ENCODE measurements at places on chromosomes 5 and 9. TPM values are rescaled to one million over a fixed set of nuclear protein-coding genes. Genes with fewer than 3 reads are reported as not detected.

DOCK8 gene
- 73.2 TPM for total RNA-seq

POU5F2 gene
- 1.6 TPM for total RNA-seq

GRCh38 chr5:50666261-50667022 lies at the start of gene PARP8:
TSS of gene PARP8 (plus strand) at chr5:50666637. CDS start at chr5:50667096, 459 bp downstream.
- DNase-seq, result peak; percentile 35

PKD2L2 gene
- total RNA-seq, result under 0.01 TPM

DNA sequence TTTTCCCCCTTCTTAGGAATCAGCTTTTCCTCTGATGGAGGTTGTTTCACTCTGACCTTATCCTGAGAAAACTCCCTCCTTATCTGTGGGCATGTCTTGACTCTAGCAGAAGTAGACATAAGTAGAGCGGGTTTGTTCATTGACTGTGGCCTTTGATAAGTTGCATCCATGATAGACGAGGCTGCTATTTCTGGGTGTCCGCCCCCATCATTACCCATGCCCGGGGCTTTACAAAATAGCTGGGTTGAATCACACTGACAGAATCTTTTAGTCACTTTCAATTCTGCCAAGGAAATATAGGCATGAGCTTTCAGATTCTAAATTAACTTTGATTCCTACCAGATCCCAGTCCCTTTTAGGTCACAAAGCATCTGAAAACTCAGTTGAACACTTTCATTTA lies 223.8 kb downstream of the SEC61B start:
- no peak for DNase-seq

- no peak for DNase-seq
These were observed 159.1 kb downstream of the HTR1A start for GRCh38 chr5:63803165-63803564.

PTGS1 gene
- total RNA-seq, result 49.8 TPM

DNA sequence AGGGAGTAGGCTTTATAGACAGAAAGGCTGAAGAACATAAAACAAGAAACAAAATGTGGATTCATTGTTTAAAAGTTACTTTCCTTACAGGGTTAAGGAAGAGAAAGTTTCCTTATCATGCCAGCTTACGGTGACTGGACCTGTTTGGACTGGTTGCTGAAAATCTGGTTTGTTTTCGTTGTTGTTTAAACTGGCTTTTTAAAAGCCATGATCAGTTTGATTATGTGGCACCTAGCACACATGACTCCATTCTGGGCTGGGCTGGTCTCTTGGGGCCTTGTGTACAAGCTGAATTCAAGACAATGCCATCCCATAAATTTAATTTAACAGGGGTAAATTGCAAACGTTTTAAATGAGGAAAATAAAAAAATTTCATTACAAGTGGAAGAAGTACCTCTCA lies 18.4 kb upstream of the ZNF474 start:
- no peak for DNase-seq

FOXD4 gene
- total RNA-seq, result 0.27 TPM

ENTREP1 gene
- total RNA-seq, result under 0.01 TPM

GRCh38 chr5:39464088-39464487 lies 39.3 kb upstream of the DAB2 start:
- no peak for DNase-seq

C5orf52 gene
- total RNA-seq, result not detected

EGFLAM gene
- under 0.01 TPM for total RNA-seq

PCDHGA8 gene
- total RNA-seq, result 0.54 TPM

DNA sequence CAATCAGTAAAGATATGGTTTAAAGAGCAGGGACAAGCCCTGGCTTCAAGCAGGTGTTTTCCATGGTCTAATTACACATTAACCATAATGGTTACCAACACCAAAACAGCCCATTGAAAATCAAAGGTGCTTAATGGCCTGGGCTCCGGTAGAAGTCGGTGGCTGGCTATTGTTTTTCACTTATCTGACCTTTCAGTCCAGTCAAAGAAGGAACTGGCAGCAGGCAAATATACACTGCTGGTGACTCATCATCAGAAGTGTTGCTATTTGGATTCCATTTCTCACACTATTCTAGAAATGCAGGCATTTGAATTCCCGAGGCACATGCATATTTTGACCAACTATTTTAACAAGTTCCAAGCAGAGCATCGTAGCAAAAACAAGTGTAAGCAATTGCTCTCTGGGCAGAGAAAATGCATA lies 26.3 kb upstream of the GABRP start:
- no peak for DNase-seq

- no peak for DNase-seq
These were observed 104.7 kb upstream of the ANKRD55 start for GRCh38 chr5:56337715-56338319.

OBP2B gene
- not detected for total RNA-seq
